Central memory CD8-positive, alpha-beta T cell (primary cell): ENCODE measurements at places on chromosomes 4 and X.

DNA sequence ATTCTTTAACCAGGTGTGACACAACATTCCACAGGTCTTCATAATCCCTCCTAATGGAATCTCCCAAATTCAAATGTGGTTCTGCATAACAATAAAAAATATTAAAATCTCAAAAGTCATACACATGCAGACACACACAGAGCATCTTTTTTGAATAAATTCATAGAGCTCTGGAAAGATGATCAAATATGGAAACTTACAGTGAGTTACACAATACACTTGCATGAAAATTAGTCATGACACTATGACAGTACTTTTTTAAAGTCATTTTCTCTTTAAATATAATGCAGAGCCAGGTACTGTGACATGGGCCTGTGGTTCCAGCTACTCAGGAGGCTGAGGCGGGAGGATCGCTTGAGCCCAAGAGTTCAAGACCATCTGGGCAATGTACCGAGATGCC is 38.9 kb downstream of the DDX60L start:
- DNase-seq: no peak

DNA sequence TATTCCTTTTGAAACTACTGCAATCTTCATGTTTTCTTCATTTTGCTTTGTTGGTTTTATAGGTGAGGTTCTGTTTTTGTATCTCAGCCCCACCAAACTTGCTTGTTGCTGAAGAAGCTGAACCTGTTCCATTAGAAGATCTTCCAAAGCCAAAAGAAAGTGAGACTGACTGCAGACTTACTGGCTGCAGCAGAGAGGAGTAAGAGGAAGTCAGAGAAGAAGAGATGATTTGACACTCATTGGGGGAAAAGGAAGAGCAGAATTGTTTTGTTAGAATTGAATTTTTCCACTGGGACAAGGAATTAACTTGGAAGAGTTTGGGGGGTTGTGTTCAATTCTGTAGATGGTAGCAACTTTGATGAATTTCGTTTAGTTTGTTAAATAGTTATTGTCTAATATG is 3.1 kb downstream of the TEX13D start:
- no peak for DNase-seq

- no peak for DNase-seq
Observed at GRCh38 chrX:131441033-131441432, 102.8 kb upstream of the OR13H1 start.

- no peak for DNase-seq
Observed at GRCh38 chr4:152643153-152644035, 36.4 kb downstream of the TMEM154 start.
